Left lobe of liver (tissue), 2 donors: ENCODE measurements at places on chromosomes 13 and 19. TPM values are rescaled to one million over a fixed set of nuclear protein-coding genes. Genes with fewer than 3 reads are reported as not detected.

GRCh38 chr13:22738357-22738756 lies 442.4 kb upstream of the SGCG start:
- DNase-seq, result no peak

GRCh38 chr13:51785712-51786424 lies 18.1 kb downstream of the DHRS12 start:
- DNase-seq, result no peak

DNA sequence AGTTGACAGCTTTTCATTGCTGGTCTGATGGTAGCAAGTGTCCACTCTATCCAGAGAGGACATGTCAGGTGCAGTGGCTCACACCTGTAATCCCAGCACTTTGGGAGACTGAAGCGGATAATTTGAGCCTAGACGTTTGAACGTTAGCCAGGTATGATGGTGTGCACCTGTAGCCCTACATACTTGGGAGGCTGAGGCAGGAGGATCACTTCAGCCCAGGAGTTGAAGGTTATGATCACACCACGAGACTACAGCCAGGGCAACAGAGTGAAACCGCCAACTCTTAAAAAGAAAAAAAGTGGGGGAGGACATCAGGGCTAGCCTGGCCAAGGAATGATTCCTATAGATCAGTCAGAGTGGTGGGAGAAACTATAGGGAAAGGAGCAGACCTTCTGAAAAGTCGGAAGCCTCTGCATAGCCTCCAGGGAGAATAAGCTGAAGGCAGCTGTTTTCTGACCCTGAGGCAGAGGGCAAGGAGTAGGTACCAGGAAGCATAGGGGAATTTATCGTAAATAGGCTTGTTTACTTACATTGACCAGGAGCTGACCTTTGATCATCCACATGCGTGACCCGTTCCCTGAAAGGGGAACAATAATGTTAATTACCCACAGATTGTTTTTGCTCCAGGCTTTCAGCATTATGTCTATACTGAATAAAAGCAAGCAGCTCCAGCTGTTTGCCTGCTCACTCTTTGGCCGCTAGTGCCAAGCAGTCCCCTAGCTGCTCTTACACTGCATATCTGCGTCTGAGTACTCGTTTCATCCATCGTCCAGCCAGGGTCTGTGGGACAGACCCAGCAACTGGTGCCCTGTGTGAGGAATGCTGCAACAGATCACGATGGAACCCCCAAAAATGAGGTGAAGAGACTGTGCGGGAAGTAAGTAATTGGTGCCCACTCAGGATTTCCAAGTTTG lies 161.6 kb downstream of the RNF17 start:
- DNase-seq, result no peak

The CD79A gene
- total RNA-seq, result 0.55 TPM

The ZNF813 gene
- 0.70 TPM for total RNA-seq
